ENCODE measurements at places on chromosomes 3 and 15. TPM values are rescaled to one million over a fixed set of nuclear protein-coding genes. Genes with fewer than 3 reads are reported as not detected.

Gene RGMA
- total RNA-seq, result 5.7 TPM

Gene CDHR4
- not detected for total RNA-seq

Gene SERPINI2
- not detected for total RNA-seq

Gene ARPIN
- 14.8 TPM for total RNA-seq

Gene CYP1A1
- total RNA-seq, result not detected

Gene CCDC39
- not detected for total RNA-seq

Gene ZNF662
- total RNA-seq, result 1.0 TPM

Data from bronchus fibroblast of lung (primary cell).